ENCODE measurements at places on chromosomes 3 and 15.

- no peak for DNase-seq
Observed at GRCh38 chr15:88341653-88342052, 85.1 kb upstream of the NTRK3 start.

- no peak for DNase-seq
Observed at GRCh38 chr3:181739628-181740027, 27.9 kb downstream of the SOX2 start.

- DNase-seq = no peak
Observed at GRCh38 chr3:11640009-11640673, 3.6 kb downstream of the VGLL4 start.

DNA sequence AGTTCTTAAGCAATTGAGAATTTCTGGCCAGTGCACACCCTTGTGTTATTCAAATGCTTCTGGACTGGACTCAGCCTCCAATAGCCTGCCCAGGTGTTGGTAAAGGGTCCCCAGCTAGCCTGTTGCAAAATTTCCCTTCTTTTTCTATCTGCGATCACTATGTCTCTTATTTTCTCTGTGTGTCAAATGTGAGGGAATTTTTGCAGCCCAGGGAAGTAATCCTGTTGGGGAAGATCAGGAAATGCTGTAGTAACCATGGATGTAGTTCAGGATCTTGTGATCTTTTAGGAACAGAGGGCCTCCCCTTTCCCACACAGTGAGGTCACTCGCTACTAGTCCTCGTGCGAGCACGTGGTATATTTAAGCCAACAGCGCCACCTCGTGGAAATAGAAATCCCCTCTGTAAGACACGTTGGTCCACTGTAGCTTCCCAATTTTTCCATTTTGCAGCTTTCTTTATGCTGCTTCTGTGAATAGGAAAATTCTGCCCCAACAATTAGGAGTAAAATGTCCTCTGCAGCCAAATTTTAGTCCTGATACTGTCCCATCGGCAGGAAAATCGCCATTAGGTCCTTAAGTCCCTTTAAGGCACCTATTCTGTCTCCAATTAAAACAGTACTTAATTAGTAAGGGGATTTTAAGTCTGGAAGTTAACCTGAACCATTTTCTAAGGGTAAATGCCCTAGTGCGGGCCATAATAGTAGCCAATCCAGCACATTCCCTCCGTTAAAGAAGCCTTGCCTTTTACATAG is 4.0 kb upstream of the SMCO1 start:
- no peak for DNase-seq

DNA sequence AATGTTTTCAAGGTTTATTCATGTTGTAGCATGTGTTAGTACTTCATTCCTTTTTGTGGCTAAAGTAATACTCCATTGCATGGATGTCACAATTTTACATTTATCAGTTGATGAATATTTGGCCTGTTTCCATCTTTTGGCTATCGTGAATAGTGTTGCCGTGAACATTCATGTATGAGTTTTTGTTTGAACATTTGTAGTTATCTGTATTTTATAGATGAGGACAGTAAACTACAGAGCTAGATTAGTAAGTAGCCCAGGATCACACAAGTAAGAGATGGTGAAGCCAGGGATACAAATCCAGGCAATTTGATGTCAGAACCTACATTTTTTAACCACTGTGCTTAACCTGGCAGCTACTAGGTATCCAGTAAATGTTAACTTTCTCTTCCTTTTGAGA is 63.2 kb downstream of the ASTE1 start:
- DNase-seq = no peak

DNA sequence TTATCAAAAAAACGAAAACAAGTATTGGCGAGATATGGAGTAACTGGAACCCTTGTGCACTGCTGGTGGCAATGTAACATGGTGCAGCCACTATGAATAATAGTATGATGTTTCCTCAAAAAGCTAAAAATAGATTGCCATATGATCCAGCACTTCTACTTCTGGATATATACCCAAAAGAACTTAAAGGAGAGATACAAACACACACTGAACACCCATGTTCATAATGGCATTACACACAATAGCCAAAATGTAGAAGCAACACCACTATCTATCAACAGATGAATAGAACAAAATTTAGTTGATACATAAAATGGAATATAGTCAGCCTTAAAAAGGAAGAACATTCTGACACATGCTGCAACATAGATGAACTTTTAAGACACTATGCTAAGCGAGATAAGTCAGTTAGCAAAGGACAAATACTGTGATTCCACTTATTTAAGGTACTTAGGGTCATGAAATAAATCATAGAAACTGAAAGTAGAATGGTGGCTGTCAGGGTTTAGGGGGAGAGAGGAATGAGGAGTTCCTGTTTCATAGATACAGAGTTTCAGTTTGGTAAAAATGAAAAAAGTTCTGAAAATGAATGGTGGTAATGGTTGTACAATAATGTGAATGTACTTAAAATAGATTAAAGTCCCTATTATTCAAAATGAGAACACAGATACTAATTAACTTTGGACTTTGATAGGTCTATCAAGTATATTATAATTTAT is 59.4 kb upstream of the IMPG2 start:
- no peak for DNase-seq

- DNase-seq = no peak
Observed at GRCh38 chr15:31552482-31553099, 226.0 kb downstream of the KLF13 start.

DNA sequence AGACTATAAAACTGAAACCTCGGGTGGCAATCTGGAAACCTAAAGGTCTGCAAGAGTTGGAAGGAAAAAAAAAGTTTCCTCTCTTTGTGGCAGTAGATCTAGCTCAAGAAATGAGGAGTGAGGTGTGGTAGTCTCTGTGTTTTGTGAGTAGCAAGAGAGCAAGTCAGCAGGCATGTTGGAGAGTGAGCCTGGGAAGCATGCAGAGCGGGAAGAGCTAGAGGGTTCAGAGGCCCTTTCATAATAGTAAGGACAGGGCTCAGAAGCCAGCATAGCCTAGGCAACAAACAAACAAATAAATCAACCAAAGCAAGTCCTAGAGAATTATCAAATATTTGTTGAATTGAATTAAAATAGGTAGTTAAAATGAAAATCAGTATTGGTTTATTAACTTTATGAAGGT is 189.7 kb upstream of the CBLB start:
- DNase-seq = no peak

- no peak for DNase-seq
Observed at GRCh38 chr3:165128544-165128943, 50.2 kb upstream of the SI start.

GRCh38 chr3:71968544-71968943 is 183.6 kb upstream of the PROK2 start:
- no peak for DNase-seq

DNA sequence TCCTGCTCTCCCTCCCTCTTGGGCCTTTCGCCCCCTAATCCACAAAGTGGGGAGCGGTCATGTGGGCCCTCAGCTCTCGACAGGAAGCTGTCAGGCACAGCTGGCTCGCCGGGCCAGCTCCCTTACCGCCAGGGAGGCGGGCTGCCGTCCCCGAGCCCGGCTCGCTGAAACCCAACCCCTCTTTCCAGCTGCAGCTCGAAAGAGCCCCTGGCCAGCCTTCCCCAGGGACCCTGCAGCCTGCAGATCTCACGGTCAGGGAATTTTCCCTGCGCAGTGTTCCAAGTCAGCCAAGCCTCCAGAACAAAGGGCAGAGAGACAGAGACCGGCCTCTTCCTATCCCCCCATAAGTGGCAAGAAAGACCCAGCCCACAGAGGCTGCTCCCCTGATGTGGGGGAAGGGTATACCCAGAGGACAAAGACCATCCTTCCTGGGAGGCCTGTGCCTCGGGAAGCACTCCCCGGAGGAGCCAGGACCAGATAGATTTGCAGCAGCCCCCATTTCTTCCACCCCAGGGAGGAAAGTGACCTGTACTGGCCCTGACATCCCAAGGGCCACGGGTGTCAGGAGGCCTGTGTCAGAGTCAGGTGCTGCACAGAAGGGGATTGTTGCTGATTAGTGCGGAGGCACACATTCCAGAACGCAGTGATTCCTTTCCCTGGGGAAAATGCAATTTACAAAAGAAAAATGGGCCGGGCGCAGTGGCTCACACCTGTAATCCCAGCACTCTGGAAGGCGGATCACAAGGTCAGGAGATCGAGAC is 32.6 kb downstream of the MAGEF1 start:
- no peak for DNase-seq

- no peak for DNase-seq
Observed at GRCh38 chr3:75042941-75043340, 428.5 kb upstream of the CNTN3 start.

DNA sequence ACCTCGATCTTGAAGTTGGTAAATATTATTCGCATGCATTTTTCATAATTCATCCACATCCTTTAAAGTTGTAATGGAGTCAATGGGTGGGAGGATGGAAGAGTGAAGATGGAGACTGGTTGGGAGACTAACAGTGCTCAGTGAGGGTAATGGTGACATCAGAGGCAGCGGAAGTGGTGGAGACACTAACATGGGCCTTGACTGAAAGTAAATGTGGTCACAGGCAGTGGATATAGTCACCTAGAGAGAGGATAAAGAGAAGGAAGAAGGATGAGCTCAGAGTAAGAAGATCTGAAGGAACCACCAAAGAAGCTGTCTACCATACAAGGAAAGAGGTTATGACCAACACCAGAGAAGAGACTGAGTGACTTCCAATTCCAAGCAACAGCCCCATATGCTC is 281.6 kb upstream of the STT3B start:
- no peak for DNase-seq

DNA sequence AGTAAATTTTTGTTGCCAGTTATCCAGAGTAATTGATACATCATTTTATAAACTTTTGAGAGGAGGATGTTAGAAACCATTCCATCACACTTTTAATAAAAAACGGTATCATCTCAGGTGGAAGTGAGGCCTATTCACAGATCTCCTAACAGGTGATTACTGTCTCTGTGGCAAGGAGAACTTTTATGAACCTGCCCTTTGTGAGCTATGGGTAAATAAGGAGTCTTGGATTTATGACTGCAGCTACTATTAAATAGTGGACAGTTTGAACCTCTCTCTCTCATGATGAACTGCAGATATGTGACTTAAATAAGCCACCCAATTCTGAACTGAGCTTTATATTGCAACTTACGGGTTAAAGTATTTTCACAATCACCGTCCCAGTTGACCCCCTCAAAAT is 45.7 kb downstream of the ZFAND6 start:
- no peak for DNase-seq

GRCh38 chr3:163863146-163863545 is 1215.2 kb downstream of the SI start:
- DNase-seq = no peak
